ENCODE measurements at places on chromosomes 3 and 15. TPM values are rescaled to one million over a fixed set of nuclear protein-coding genes. Genes with fewer than 3 reads are reported as not detected.

MITF gene
- 8.5 TPM for total RNA-seq

TMOD3 gene
- total RNA-seq = 59.3 TPM

RAMAC gene
- 41.1 TPM for total RNA-seq

PLA1A gene
- 0.45 TPM for total RNA-seq

CDC25A gene
- 10.6 TPM for total RNA-seq

DLG1 gene
- total RNA-seq = 20.5 TPM

NR2F2 gene
- 23.6 TPM for total RNA-seq

LPP gene
- total RNA-seq = 11.3 TPM

MME gene
- not detected for total RNA-seq

SLC35G2 gene
- 21.9 TPM for total RNA-seq

SENP8 gene
- 0.92 TPM for total RNA-seq

TRIP4 gene
- total RNA-seq = 24.9 TPM

CPNE9 gene
- 0.08 TPM for total RNA-seq

LRRC15 gene
- total RNA-seq = 0.15 TPM

TNFSF10 gene
- total RNA-seq = 0.10 TPM

KLF15 gene
- 0.06 TPM for total RNA-seq

ROBO1 gene
- total RNA-seq = 14.8 TPM

PAQR9 gene
- total RNA-seq = 4.0 TPM

LMAN1L gene
- total RNA-seq = not detected

ADAMTS9 gene
- 0.55 TPM for total RNA-seq

CHRNA3 gene
- total RNA-seq = 0.29 TPM

ACKR4 gene
- not detected for total RNA-seq

PLA2G4B gene
- total RNA-seq = 1.1 TPM

STRA6 gene
- total RNA-seq = 62.5 TPM

IL5RA gene
- total RNA-seq = not detected

MNS1 gene
- total RNA-seq = 2.7 TPM

CIB2 gene
- total RNA-seq = 32.3 TPM

GAP43 gene
- not detected for total RNA-seq

PRR20G gene
- not detected for total RNA-seq

TMEM89 gene
- total RNA-seq = not detected

GOLGA6A gene
- total RNA-seq = not detected

GOLGA8O gene
- 0.19 TPM for total RNA-seq

SPINT1 gene
- total RNA-seq = 0.85 TPM

UBAP1L gene
- 0.91 TPM for total RNA-seq

OXTR gene
- 11.7 TPM for total RNA-seq

ATP8B4 gene
- total RNA-seq = 1.6 TPM

MAP6D1 gene
- total RNA-seq = 5.9 TPM

CCDC14 gene
- total RNA-seq = 19.9 TPM

SLC12A8 gene
- 1.3 TPM for total RNA-seq

COL6A5 gene
- not detected for total RNA-seq

ANKRD34C gene
- not detected for total RNA-seq

Data from A549 treated with DMSO at 1 μM for 4 hours (cell line).